ENCODE measurements at places on chromosomes 12 and 14.

DNA sequence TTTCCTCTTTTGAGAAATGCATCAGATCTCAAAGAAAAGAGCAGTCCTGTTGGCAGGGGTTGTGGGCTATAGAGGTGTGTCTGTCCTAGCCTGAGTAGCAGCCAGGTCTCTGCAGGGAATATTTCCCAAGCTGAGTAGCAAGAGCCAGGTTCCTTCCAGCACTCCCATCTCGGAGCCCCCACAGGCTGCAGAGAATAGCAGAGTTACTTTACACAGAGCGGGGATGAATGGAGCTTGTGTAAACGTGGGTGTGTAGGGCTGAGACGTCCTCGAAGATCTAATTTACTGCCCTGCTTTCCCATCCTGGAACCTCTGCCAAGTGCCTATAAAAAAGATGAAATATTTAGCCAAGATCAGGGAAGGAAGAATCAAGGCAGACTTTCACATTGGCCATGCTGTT lies 156.6 kb downstream of the TSPAN9 start:
- no peaks in the 10 kb centered on the region for H3K36me3 ChIP-seq
- no peak overlapping the region for H3K27ac ChIP-seq
- H3K4me1 ChIP-seq = peaks cover 18% of the 10 kb centered on the region
- no peak for DNase-seq
- no peak overlapping the region for H3K4me3 ChIP-seq

- no peak for DNase-seq
- H3K4me1 ChIP-seq = no peaks in the 10 kb centered on the region
- H3K36me3 ChIP-seq = no peaks in the 10 kb centered on the region
- H3K4me3 ChIP-seq = no peak overlapping the region
- no peaks in the 10 kb centered on the region for H3K27me3 ChIP-seq
- no peak overlapping the region for H3K27ac ChIP-seq
Measured at GRCh38 chr12:39490500-39491282, 47.8 kb upstream of the KIF21A start.

DNA sequence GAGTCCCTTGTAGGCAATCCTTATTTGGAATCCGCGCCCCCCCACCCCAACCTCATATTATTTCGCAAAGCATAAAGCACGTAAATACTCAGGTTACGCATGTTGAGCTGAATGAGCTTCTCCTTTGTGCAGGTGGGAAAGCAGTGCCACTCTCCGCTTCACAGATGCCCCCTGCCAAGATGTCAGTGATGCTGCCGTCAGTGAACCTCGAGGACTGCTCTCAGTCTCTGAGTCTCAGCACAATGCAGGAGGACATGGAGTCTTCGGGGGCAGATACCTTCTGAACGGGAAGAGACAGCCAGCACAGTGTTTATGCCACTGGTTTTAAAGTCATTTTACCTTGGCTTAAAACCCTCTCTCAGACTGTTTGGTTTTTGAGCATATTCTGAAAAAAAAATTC lies 90.1 kb upstream of the DACT1 start:
- no peak for DNase-seq
- no peak overlapping the region for H3K4me3 ChIP-seq
- no peak overlapping the region for H3K27ac ChIP-seq
- no peaks in the 10 kb centered on the region for H3K27me3 ChIP-seq
- H3K4me1 ChIP-seq = no peaks in the 10 kb centered on the region
- no peaks in the 10 kb centered on the region for H3K36me3 ChIP-seq

DNA sequence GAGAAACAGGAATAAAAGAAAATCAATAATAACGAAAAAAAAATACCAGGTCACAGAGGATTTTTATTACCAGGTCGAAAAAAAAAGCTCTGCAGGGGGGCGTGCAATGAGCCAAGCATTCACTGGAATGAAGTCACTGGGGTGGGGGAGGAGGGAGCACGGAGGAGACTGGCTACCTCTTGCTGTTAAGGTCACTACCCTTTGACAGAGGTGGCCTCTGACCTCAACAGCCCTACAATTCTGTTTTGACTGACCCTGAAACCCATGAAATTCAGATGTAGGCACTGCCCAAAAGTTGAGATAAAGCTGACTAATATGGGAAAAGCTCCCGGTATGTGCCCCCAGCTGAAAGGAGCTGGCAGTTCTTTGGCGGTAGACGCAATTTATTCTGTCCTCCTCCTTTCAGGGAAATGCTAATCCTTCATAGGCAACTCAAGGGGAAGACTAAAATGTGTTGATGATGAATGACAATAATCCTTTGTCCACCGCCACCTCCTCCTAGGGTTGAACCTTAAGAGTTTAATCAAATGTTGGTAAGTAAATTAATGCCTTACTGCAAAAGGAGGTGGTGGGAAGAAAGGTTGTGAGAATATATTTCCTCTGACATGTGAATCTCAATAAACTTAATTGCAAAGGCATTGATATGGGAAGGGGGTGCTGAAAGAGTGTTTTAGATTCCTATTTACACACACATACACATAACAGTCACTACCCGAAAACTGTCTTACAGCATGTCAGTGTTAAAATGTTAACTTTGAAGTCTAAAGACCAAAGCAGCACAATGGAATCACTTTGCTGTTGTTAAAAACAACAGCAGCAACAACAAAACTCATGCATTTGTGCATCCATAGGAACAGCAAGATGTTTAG lies 6.3 kb upstream of the RIC8B start:
- H3K36me3 ChIP-seq = no peaks in the 10 kb centered on the region
- no peak for DNase-seq
- H3K4me3 ChIP-seq = no peak overlapping the region
- H3K4me1 ChIP-seq = peaks cover 47% of the 10 kb centered on the region
- peak overlapping the region; percentile 43 for H3K27ac ChIP-seq

GRCh38 chr12:51593539-51593938 lies 2.5 kb downstream of the SCN8A start:
- H3K27me3 ChIP-seq = peaks cover 4% of the 10 kb centered on the region
- H3K4me1 ChIP-seq = no peaks in the 10 kb centered on the region
- DNase-seq = no peak

DNA sequence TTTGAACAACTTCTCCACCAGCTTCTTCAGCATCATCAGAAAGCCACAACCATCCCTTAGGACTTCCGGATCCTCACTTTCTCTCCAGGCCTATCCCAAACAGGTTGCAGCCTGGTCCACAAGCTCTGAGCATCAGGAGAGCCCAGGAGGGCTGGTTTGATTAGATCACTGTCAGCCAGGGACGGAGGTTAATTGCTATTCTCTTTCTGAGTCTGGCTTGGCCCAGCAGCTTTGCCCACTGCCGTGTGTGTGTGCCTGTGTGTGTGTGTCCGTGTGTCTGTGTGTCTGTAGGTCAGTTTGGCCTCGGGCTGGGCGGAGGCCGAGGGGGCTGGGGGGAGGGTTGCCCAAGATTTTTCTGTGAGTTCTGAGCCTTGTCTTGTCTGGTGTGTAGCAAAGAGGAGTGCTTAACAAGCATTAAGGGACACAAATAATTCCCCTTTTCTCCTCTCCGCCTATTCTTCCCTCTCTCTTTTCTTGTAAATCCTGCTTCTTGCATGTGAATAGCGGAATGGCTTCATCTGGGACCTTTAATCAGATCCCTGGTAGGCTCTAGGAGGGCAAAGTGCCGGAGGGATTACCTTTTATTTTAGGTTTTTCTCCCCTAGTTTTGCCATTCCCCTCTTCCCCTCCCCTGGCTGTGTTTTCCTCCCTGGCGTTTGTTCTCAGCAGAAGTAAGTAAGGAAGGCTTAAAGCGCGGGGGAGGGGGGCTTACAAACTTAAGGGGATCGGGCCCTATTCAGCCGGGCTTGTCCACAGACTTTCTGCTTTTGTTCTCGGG lies 138.2 kb upstream of the LHX5 start:
- no peak overlapping the region for H3K4me3 ChIP-seq
- H3K27ac ChIP-seq = no peak overlapping the region
- no peaks in the 10 kb centered on the region for H3K36me3 ChIP-seq
- no peaks in the 10 kb centered on the region for H3K4me1 ChIP-seq

- no peaks in the 10 kb centered on the region for H3K36me3 ChIP-seq
- H3K27me3 ChIP-seq = no peaks in the 10 kb centered on the region
- H3K4me1 ChIP-seq = no peaks in the 10 kb centered on the region
- DNase-seq = no peak
Measured at GRCh38 chr14:101757839-101758211, 3.7 kb upstream of the PPP2R5C start.

GRCh38 chr12:19144985-19145384 lies 15.5 kb downstream of the PLEKHA5 start:
- H3K4me1 ChIP-seq = no peaks in the 10 kb centered on the region
- no peak for DNase-seq
- no peaks in the 10 kb centered on the region for H3K36me3 ChIP-seq
- H3K27me3 ChIP-seq = no peaks in the 10 kb centered on the region

GRCh38 chr12:104011253-104011652 lies 38.7 kb downstream of the GLT8D2 start:
- peaks cover 15% of the 10 kb centered on the region for H3K36me3 ChIP-seq
- no peaks in the 10 kb centered on the region for H3K4me1 ChIP-seq
- H3K27me3 ChIP-seq = no peaks in the 10 kb centered on the region
- no peak overlapping the region for H3K4me3 ChIP-seq
- peak overlapping the region; percentile 21 for H3K27ac ChIP-seq

- no peak overlapping the region for H3K4me3 ChIP-seq
- H3K27ac ChIP-seq = no peak overlapping the region
- H3K36me3 ChIP-seq = no peaks in the 10 kb centered on the region
- H3K27me3 ChIP-seq = no peaks in the 10 kb centered on the region
Measured at GRCh38 chr14:20848955-20849570, 42.1 kb upstream of the RNASE3 start.

DNA sequence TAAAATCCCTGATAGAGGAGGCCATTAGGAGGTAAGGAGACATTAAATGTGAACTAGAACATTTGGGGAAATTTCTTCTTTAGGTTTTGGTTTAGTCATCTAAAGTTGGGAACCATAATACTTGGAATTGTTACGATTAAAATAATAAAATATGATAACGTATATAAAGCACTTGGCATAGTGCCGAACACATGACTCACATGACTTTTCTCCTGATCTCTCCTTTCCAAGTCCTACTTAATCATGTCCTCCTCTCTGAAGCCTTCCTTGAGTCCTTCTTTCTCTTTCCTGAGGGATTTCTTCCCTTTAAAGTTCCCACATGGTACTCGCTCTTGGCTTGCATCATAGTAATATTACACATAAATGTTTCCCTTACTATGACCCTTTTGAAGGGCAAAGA lies 20.0 kb downstream of the BEST3 start:
- no peak overlapping the region for H3K27ac ChIP-seq
- no peaks in the 10 kb centered on the region for H3K36me3 ChIP-seq
- DNase-seq = no peak
- H3K27me3 ChIP-seq = no peaks in the 10 kb centered on the region

GRCh38 chr12:75716291-75717025 lies 205.0 kb upstream of the KRR1 start:
- no peak for DNase-seq
- no peak overlapping the region for H3K27ac ChIP-seq
- no peaks in the 10 kb centered on the region for H3K36me3 ChIP-seq

- no peaks in the 10 kb centered on the region for H3K4me1 ChIP-seq
- no peaks in the 10 kb centered on the region for H3K27me3 ChIP-seq
- no peak overlapping the region for H3K27ac ChIP-seq
- no peaks in the 10 kb centered on the region for H3K36me3 ChIP-seq
Measured at GRCh38 chr12:96120359-96121100, 73.6 kb upstream of the ELK3 start.

DNA sequence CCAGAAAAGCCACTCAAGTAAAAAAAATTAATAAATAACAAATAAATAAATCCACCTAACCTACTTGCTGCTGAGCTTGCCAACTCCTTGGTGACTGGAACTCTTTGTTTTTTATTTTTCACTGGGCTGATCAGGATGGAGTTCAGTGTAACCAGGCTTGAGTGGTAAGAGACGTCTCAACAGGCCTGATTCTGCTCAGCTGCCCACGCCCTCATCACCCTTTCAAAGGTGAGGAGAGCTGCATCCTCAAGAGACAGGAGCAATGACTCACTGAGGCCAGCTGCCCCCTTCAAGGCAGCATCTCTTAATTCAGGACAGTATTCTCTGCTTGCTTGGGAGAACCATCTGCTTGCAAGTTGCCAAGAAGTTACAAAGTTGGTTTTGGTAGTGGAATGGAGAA lies 111.9 kb upstream of the CPM start:
- H3K27me3 ChIP-seq = no peaks in the 10 kb centered on the region
- H3K4me3 ChIP-seq = no peak overlapping the region
- no peaks in the 10 kb centered on the region for H3K36me3 ChIP-seq

DNA sequence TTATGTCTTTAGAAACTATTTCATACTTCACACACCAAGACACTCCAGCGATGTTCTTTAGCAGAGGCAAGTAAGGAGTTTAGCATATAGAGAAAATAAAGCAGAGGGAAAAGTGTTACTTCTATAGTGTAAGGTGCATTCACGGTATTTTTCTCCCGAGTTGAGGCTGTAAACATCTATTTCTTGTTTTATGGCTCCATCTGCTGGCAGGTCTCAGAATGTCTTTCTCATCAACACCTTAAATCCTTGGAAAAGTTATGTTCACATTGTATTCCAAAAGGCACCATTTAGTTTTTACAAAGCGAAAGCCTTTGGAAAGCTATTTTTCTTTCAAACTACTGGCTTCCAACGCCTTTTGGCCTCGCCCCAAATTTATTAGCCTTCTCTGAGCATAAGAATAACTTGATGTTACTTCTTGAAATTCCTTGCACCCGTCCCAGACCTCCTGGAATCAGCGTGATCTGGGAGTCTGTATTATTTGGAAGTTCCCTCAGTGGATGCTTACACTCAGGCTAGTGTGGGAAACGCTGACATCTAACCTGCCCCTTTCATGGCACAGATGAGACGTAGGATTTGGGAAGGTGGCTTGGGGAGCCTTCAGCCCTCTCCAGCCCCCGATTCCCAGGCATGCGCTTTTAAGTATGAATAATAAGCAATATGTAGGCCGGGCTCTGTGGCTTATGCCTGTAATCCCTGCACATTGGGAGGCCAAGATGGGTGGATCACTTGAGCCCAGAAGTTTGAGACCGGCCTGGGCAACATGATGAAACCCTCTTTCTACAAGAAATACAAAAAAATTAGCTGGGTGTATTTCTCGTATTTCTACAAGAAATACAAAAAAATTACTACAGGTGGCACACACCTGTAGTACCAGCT lies 1.9 kb upstream of the PIWIL1 start:
- H3K36me3 ChIP-seq = no peaks in the 10 kb centered on the region
- no peaks in the 10 kb centered on the region for H3K27me3 ChIP-seq
- H3K4me3 ChIP-seq = no peak overlapping the region
- DNase-seq = no peak
- no peak overlapping the region for H3K27ac ChIP-seq

GRCh38 chr12:106276032-106276740 lies 26.3 kb upstream of the TCP11L2 start:
- H3K4me3 ChIP-seq = no peak overlapping the region
- no peaks in the 10 kb centered on the region for H3K27me3 ChIP-seq
- no peak for DNase-seq
- no peaks in the 10 kb centered on the region for H3K4me1 ChIP-seq

GRCh38 chr14:37078131-37078530 lies 94.3 kb downstream of the SLC25A21 start:
- H3K4me1 ChIP-seq = no peaks in the 10 kb centered on the region
- no peak overlapping the region for H3K27ac ChIP-seq
- no peak for DNase-seq
- H3K36me3 ChIP-seq = no peaks in the 10 kb centered on the region

GRCh38 chr12:98754095-98754494 lies 109.0 kb downstream of the APAF1 start:
- no peak overlapping the region for H3K27ac ChIP-seq
- H3K4me3 ChIP-seq = no peak overlapping the region
- no peak for DNase-seq
- H3K4me1 ChIP-seq = peaks cover 2% of the 10 kb centered on the region
- no peaks in the 10 kb centered on the region for H3K36me3 ChIP-seq
